NCI-H748 treated with DMSO at 0.1 percent for 48 hours (cell line): ENCODE measurements at places on chromosomes 11 and 22.

DNA sequence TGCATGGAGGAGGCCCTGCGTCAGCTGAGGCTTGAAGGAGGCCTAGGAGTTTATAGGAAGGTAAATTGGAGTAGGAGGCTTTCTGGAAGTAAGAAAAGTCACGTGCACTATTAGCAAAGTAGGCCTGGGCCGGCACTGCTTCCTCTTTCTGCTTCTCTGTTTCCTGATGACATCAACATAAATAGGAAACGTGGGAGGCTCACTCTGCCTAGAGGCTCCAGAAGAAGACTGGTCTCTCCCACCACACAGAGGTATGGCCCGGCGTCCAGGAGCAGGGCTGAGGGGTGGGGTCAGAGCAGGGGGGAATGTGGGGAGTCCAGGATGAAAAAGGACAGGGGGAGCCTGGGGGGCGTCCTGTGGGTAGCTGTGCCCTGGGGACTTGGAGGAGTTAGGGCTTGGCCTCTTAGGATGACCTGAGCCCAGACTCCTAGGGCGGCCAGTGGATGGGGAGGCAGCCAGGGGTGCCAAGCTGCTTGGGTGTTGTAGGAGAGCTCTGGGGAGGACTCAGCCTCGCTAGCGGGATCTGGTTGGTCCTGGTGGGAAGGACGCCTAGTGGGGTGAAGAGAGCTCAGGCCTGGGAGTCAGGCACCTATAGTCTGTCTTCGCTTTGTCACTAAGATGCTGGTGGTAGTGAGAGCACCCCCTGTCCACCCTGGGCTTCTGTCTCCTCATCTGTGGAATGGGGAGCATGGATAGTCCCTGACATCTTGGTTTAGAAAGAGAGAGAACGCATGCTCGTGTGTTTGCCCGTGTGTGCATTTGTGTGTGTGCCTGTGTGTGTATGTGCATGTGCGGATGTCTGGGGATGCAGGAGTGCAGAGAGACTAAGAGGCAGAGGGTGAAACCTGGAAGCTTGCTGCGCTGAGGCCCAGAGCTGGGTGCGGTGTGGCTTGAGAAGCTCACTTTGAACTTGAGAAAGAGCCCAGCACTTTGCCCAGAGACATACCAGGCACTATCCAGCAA is at the start of gene CSF2RB:
Gene CSF2RB (plus strand): TSS at position 202 of the 963 bp plus-strand sequence. CDS start 8,580 bp downstream, outside the sequence.
- DNase-seq = no peak

GRCh38 chr11:132993991-132994502 is 538.3 kb downstream of the OPCML start:
- DNase-seq = peak; percentile 93

DNA sequence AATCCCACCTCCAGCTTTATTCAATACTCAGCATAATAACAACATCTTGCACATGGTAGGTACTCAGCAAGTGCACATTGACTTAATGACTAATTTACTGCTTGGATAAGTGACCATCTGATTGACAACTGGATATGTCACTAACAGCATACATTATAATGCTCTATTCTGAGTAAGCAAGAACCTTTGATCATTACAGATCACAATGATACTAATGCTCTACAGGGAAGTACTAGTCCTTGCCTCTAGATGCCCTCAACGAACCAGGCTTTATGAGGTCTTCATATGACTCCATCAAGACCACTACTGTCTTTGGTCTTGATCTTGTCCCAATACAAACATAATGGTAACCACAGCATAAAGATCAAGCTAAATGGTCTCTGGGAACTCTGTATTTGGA is 167.6 kb upstream of the MTMR2 start:
- DNase-seq = no peak

DNA sequence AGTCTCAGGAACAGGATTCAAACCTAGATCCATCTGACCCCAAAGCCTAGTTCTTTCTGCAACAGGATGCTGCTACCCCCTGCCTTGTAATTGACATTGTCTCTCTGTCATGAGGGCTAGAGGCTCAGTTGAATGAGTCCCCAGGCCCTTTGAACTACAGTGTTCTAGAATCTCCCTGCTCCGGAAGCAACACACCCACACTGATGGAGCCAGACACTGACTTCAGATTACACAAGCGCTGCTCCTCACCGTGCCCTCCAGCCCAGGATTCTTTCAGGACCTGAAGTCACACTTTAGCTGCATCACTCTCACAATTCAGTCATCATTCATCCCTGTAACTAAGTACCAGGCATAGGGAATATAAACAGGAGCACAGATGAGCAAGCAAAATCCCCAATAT is 69.6 kb downstream of the RAB30 start:
- DNase-seq = no peak

DNA sequence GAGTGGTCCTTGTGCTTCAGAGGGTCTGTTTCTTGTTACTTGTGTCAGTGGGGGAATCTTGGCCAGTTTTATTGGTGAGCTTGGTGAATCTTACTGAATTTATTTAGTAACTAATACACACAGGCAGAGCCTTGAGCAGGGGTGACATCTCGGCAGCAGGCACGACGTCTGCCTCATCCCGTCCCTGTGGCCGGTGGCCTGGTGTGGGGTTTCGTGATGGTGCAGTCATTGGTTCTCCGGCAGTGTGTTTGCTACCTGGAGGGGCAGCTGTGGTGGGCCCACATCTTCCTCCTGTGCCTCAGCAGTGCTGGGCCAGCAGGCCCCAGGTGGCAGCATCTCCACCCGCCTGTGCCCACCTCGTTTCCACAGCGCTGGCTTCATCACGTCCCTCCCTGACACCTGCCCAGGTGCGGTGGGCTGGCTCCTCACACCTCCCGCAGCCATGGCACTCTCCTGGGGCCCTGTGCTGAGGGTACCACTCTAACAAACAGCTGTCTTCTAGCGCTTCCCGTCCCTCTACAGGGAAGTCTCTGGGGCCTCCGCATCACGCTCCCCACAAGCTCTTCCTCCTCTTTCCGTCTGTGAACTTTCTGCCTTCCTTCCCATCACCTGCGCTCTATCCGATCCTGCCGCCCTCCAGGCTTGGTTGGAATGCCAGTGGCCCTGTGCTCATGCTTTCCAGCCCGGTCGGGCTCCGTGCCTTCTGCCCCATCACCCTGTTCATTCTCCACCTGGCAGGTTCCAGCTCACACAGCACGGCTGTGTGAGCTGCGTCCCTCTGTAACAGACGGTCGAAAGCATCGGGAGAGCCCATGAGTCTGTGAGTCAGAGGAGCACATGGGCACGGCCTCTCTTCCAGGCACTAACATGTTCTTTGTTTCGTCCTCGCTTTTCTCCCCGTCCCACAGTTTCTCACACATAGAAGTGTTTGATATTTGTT is 203.4 kb downstream of the TBC1D22A start:
- DNase-seq = no peak

GRCh38 chr11:65373839-65374580 is 8.4 kb downstream of the SLC25A45 start:
- no peak for DNase-seq

DNA sequence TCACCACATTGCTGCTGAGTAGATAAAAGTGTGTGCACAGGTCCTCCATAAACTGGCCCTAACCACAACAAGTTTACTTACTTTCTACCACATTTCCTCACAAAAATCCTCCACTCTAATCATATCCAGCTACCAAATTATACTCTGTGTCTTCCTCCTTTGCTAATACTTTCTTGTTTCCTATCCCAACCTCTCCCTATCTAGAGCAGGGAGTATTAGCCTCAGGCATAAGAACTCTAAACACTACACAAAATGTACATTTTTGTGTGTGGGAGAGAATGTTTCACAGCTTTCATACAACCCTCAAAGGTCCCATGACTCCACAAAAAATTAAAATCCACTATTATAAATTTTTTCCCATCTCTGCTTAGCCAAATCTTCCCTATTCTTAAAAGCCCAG is 72.4 kb downstream of the ATG16L2 start:
- no peak for DNase-seq

DNA sequence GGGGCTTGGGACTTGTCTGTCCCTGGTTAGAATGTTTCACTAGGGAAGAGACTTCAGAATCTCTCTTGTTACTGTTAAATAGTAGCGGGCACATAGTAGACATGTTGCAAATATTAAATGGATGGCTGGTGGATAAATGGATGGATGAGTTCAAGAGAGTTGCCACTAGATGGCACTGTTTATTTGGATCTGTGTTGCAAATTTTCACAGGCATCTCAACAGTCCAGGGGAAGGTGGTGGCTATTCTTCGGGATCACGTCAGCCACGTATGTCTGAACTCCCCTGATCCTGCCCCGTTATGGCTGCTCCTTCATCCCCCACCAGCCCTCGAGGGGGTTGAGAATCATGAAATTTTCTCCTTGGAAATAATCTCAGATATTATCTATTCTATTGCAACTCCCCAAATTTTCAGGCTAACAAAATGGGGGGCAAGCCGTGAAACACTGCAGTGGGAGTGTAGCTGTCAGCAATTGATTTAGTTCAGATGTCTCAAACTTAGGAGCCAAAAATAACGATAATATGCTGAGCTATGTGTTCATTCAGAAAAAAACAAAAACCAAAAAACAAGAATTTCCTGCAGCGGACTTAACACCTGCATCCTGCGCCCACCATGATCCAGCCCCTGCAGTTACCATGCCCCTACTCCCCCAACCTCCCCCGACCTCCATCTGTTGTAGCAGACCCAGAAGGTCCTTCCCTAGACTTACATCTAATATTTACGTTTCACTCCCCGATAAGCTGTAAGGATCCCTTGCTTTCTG is 29.1 kb upstream of the BIRC3 start:
- DNase-seq = peak; percentile 70
